ENCODE measurements at places on chromosomes 12 and 14.
A peak's percentile ranks its signal among the peaks of the same experiment; 100 is the strongest.

- no peak for DNase-seq
Observed at GRCh38 chr12:131457331-131458047, 253.4 kb upstream of the SFSWAP start.

DNA sequence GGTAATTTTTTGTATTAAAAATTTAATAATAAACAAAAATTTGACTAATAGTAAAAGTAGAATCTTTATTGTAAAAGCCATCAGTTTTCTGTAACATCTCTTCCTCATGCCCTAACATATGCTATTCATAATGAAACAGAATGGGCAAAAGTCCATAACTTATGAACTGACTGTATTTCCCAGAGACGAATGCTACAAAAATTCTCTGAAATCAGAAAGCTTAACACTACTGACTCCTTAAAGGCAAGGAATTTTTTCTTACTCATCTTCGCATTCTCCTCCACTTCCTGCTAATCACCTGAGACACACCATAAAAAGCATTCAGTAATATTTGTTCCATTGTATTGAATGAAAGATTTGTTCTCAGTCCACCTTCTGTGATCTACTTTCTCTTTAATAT, 17.6 kb downstream of the MON2 start:
- DNase-seq = no peak

DNA sequence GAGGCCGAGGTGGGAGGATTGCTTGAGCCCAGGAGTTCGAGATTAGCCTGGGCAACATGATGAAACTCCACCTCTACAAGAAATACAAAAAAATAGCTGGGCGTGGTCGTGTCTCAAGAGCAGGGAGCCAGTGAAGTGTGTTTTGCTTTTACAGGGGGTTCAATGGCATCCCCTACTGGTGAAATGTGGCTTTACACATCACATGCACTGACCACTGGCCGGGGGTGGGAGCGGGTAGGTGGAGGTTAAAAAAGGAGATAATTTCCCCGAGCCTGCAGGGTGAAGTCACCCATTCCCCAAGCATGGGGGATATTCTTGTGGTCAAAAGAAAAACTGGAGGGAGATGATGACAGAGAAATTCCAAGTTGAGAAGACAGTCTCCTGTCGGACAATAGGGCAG, 63.6 kb upstream of the PWP1 start:
- DNase-seq = no peak

GRCh38 chr12:76244300-76244699, 103.9 kb downstream of the BBS10 start:
- DNase-seq = no peak

- no peak for DNase-seq
Observed at GRCh38 chr12:123148223-123148622, 2.7 kb downstream of the PITPNM2 start.

- no peak for DNase-seq
Observed at GRCh38 chr12:39722504-39722903, 102.9 kb upstream of the ABCD2 start.

GRCh38 chr14:70699646-70700045, 57.9 kb downstream of the TTC9 start:
- DNase-seq = no peak

DNA sequence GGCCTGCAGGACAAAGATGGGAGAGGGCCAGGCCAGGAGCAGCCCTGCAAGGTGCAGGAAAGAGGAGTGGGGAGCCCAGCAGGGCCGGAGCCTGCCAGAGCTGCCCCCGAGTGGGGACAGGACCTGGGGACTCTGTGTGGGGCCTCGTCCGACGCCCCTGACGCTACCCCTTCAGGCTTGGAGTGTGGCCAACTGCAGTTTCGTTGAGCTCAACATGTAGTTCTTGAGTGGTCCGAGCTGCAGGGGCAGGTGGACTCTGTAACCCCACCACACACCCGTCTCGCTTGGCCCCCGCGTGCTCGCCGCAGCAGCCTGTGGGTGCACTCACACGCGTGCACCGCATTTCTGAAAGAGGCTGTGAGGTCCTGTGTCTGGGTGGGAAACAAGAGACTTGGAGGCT, 2.0 kb downstream of the ASPG start:
- no peak for DNase-seq

- DNase-seq = no peak
Observed at GRCh38 chr14:88866305-88866704, 41.9 kb downstream of the TTC8 start.

- no peak for DNase-seq
Observed at GRCh38 chr12:82082501-82082900, 275.7 kb downstream of the CCDC59 start.

DNA sequence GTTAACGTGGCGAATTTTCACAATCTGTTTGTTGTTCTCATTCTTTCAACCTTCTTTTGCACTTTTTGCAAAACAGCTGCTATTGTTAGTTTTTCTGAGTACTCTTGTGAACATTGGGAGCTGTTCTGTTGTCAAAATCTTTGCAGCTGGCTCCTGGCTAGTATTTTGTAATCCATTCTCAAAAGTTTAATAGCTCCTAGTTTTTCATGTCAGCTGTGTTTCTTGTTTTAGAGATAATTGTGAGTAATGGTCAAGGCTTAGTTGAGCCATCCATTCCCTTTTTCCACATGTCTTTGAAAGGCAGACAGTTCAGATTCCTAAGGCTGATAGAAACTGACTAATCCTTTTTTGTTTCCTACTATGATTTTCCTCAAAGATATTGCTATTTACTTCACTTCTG, 39.1 kb upstream of the CRADD start:
- DNase-seq = no peak

DNA sequence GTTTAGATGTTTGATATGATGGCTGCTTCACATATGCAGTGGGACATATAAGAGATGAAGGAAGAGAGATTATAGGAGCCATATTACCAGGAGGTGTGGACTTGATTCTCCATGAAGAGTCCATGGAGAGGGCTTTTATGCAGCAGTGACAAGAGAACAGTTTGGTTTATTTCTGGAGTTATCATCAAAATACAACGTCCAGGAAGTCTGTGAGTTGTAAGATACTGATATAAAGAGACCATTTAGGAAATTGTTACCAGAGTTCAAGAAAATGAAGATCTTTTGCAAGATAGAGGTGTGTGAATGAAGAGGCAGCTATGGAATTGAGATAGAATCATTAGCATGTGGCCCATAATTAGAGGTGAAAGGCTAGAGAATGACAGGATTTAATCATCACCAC, 431.7 kb downstream of the NPAS3 start:
- DNase-seq = no peak

DNA sequence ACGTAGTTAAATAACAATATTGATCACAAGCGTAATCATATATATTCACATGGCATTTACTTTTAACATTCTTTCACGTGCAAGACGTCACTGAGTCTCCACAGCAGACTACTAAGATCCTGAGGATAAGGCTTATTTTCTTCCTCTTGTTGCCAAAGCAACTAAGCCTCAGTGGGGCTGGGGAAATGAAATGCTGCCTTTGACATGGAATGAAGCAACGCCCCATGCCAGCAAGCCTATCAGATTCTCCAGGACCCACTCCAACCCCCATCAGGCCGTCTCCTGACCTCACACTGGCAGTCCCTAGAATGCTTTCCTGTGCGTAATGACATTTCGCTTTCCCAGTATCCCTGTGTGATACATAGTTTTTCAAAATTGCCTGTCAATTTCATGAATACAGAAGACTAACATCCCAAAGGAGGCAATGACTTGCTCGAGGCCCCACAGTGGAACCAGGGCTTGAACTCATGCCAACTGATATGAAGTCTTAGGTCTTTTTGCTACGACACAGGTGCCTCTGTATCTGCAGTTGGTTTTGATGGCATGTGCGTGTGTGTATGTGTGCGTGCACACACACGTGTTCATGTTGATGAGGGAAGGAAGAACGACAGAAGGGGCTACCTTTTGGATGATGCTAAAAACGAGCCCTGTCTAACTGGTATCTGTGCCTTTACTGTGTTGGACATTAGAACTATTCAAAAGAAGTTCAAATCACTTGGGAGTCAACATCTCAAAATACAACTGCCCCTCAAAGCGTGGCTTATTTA, 239.1 kb downstream of the VRK1 start:
- DNase-seq = no peak

- no peak for DNase-seq
Observed at GRCh38 chr12:113061061-113061694, 4.6 kb downstream of the DTX1 start.

GRCh38 chr12:125160281-125160955, 95.2 kb downstream of the AACS start:
- no peak for DNase-seq

DNA sequence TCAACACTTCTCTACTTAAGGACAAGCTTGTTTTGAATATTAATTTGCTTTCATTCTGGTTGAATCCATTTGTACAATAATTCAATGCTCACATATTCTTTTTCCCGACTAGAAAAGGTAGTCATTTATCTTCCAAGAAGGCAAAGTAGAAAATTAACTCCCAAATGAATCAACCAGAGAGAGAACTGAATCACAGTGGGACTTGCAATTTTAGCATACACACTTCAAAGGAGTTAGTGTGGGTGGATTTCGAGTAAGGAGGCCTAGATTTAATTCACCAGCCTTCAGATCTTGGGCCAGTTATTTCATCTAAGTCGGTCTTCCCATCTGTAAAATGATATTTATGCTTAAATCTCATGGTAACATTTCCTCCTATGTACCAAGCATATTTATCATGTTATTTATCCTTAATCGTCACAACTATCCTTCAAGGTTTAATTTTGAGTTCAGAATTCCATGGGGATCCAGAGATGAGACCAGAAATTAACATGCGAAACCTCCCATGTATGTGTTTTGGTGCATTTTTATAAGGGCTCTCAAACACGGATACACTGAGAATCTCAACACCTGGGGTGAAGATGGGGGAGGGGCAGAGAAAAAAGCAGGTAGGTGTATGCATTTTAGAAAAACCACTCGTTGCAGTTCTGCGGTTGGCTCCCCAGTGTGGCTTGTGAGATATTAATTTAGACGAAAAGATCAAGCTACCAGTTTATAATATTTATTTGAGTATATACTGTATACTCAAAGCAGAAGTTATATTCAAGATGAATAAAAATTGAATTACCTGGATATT, 38.9 kb upstream of the IL22 start:
- no peak for DNase-seq

DNA sequence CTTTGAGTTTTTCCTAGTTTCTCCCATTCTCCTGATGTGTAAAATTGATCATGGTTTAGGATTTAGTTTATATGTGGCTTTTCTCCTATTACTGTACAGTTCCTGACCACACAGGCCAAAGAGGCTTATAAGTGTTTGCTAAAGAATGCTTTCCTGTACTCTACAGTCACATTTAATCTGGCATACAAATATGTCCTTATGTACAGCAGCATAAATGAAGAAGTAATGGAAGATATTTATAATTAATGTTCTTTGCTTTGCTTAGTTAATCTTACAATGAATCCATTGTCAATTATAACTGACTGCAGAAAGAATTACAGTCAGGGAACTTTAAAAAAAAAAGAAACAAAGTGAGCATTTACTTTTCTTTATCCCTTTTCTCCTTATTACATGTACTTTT, 293.9 kb downstream of the KCNC2 start:
- DNase-seq = no peak

DNA sequence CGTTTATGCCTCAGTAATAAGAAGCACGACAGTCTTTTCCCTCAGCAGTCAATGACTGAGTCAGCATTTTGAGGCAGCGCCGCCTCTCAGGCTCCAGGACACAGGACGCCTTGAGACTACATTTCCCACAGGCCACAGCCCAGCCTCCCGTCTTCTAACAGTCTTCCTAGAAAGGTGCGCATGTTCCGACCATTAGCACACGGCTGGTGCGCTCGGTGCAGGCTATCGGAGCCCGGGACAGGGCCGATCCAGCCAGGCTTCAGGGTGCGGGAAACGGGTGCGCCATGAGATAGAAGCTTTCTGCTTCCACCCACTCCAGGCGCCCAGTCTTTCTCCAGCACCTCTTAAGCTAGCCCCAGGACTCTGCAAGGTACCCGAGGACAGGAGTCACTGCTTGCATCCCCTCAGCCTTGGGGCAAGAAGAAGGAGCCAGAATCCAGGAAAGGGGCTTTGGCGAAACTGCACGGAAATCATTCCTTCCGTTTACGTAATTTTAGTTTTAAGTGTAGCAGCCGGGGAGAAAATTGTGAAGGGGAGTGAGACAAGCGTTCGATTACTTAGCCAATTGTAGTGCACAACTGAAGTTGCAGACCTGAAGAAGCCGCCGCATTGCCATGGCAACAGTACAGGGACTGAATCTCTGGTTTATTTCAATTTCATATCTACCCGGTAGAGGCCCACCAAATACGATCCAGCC, 54.0 kb downstream of the ZNF641 start:
- DNase-seq = peak; percentile 74

DNA sequence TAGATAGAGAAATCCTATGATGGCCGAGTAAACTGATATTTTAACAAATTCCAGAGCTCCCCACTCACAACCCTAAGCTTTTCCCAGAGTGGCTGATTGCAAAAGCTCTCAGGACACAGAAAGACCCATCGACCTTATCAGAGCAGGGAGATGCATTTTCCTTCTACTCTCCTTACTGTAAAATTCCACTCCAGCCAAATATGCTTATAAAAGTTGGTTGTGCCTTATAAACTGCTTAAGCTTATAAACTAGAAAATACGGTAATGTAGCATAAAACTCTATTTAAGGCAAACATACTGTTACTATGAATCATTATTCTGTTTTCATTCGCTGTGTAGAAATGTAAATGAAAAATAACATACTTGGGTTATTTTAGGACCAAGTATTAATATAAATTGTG, 41.6 kb upstream of the TRHDE start:
- DNase-seq = no peak

DNA sequence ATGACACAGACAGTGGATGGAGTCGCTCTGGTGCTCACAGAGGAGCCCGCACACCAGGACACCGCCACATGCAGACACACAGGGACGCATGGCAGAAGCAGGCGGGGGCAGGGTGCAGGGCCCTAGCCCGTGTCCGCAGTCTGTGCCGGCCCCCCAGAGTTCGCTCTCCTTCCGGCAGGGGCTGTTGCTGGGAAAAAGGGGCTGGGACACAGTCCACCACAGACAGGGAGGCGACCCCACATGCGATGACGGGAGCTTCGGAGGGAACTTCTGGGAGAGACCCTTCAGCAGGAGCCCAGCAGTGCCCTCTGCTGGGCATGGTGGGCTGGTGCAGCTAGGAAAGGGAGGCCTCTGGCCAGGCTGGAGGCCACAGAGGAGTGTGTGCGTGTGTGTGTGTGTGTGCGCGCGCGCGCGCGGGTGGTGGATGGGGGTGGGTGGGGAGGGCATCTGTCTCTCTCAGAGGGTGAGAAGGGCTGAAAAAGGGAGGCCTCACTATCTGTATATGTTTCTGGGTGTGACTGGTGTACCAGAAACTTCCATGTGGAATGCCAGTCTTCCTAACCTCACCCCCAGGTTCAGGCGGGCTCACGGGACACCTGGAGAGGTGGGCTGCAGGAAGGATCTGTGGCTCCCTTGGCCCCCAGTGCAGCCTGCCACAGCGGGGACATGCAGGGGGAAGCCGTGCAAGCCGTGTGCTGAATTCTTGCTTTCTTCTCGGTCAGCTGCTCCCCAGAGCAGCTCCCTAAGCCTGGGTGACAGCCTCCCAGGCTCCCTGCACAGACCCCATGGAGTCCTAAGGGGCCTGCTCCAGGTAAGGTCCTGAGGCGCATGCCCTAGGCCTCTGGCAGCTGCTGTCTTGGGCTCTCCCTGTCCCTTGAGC, 60.7 kb downstream of the PLEKHG3 start:
- DNase-seq = no peak

GRCh38 chr14:96482986-96483385, 19.2 kb upstream of the PAPOLA start:
- no peak for DNase-seq

GRCh38 chr12:92425165-92425564, 277.6 kb upstream of the PLEKHG7 start:
- no peak for DNase-seq
